ENCODE measurements at places on chromosomes 12 and 14.

DNA sequence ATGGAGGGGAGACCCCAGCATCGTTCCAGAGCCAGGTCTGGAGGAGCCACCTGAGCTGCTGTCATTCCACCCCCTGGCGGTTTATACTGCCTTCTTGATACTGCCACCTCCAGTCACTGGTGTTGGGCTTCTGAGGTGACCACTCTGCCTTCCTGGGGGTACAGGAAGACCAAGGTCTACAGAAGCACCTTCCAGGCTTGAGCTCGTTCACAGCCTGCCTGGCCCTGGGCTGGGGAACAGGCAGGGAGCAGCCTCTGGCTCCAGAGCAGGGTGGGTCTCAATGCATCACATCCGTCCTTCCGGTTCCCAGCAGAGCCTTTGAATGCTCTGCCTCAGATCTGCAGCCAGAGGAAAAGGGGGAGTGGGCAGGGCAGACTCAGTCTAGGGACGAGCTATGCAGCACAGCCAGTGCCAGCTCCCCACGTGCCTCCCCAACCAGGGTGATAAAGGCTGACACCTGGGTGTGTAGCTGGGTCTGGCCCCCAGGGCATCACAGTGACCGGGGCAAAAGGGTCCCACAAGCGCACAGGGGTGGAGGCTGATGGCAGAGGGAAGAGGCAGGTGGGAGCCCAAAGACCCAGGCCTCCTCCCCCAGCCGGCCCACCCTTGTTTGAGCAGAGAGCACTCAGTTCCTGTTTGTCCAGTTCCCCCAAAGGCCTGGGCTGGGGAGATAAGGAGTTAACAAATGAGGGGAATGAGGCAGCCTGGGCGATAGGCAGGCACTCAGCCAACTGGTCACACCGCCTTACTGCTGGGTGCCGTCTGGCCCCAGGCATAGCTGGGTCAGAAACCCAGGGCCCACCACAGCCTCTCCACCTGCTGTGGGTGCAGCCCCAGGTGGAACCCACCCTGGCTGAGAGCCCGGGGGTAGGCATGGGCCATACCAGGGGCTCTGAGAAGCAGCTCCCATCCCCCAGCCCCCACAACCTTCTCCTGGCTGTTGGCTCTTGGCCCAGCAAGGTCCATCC lies 17.1 kb downstream of the DEGS2 start:
- no peak for DNase-seq

GRCh38 chr12:32819424-32819823 lies 63.7 kb upstream of the YARS2 start:
- DNase-seq: no peak

GRCh38 chr12:2294651-2295475 lies 242.1 kb downstream of the CACNA1C start:
- DNase-seq: no peak

- DNase-seq: no peak
Measured at GRCh38 chr12:120841525-120841924, 62.6 kb downstream of the SPPL3 start.

- DNase-seq: no peak
Measured at GRCh38 chr14:101727611-101728366, 33.7 kb upstream of the PPP2R5C start.

GRCh38 chr12:98533723-98534251 lies 18.4 kb downstream of the TMPO start:
- DNase-seq: no peak

DNA sequence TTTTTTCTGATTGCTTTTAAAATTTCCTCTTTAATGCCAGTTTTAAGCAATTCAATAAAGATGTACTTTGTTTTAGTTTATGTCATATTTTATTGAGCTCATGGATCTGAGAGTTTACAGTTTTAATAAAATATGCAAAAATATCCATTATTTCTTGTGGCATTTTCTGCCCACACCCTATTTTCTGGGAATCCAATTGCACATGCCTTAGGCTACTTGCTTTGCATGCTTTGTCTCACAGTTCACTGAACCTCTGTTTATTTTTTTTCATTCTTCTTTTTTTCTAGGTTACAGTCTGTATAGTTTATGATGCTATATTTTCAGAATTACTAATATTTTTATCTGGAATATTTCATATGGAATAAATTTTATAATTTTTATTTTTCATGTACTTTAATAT lies 1258.0 kb downstream of the FSCB start:
- DNase-seq: no peak

DNA sequence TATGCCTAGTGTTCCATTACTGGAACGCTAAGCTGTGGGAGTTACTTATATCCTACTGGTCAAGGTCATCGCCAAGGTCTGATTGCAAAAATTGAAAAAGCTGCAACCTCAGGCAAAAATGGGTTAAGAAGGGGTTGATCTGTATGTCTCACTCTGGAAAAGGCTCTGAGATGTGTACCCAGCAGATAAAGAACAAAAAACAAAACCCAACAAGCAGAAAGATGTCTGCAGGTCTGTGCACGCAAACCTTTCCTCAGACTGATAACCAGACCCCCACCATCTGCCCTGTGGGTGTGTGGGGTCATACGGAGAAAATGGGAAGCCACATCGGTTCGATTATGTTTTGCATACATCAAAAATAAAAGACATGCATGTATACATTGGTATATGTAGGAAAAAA lies 56.4 kb downstream of the TESC start:
- no peak for DNase-seq

DNA sequence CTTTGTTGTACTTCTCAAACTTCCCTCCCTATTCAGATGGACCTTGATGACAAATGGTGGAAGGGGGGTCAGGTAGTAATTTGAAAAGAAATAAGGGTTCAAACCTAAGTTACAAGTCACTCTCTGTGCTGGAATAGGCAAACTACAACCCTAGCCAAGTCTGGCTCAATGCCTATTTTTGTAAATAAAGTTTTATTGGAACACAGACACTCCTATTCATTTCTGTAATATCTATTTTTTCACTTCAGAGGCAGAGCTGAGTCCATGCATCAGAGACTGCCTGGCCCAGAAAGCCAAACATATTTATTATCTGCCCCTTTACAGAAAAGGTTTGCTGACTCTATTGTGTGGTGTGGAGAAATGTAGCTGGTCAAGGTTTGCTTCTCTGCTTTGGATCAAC lies 78.4 kb upstream of the RIN3 start:
- DNase-seq: no peak

GRCh38 chr12:11171969-11172675 lies 1.1 kb downstream of the SMIM10L1 start:
- DNase-seq: no peak

GRCh38 chr14:100225169-100225568 lies 13.8 kb upstream of the YY1 start:
- DNase-seq: no peak

DNA sequence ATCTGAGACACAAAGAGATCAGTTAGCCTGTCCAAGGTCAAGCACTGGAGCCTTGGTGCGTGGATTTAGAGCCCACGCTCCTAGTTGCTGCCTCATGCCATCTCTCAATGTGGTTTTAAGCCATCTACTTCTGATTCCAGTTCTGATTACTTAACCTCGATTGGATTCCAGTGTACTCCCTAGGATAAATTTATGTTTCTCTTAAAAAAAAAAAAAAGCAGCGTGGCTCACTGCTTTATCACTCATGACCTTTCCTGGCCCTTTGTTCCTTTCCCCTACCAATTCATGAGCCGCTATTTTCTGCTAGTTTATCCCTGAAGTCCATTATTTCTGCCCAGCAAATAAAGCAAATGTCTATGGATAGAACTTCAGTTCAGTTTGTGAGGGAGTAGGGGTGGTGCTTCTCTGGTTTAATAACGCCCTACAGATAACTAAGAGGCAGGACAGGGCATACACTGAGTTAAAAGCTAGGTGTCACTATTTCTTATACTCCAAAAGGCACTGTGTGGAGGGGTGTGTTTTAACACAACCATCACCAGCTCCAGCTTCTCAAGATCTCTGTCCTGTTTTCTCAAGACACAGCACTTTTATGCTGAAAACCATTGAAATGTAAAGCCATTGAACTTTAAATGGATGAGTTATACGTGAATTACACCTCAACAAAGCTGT lies 9.8 kb upstream of the PARP11 start:
- no peak for DNase-seq

- DNase-seq: no peak
Measured at GRCh38 chr12:177980-178828, 35.8 kb downstream of the SLC6A12 start.

DNA sequence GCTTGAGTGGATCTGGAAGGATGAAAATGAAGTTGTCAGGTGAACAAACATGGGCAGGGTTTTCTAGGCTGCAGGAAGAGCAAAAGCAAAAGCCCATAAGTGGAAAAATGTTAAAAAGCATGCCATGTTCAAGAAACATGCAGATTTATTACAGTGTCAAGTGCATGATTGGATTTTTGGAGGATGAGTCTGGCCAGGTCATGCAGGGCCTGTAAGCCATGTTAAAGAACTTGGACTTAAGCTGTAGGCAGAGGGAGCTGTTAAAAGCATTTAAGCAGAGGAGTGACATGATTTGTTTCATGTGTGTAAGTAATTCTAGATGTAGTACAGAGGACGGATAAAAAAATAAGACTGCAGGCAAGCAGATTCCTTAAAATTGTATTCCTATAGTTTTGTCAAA lies 16.3 kb upstream of the SINHCAF start:
- no peak for DNase-seq

GRCh38 chr14:92585981-92586937 lies 72.7 kb downstream of the RIN3 start:
- DNase-seq: no peak

GRCh38 chr12:10369557-10370415 lies 20.1 kb downstream of the KLRK1 start:
- DNase-seq: no peak

GRCh38 chr14:51792809-51793208 lies 67.6 kb upstream of the GNG2 start:
- no peak for DNase-seq

GRCh38 chr12:59636945-59637691 lies 41.3 kb downstream of the SLC16A7 start:
- DNase-seq: no peak

GRCh38 chr12:89731089-89731488 lies 22.5 kb upstream of the ATP2B1 start:
- no peak for DNase-seq

GRCh38 chr12:66674495-66675122 lies 4.3 kb downstream of the GRIP1 start:
- no peak for DNase-seq

DNA sequence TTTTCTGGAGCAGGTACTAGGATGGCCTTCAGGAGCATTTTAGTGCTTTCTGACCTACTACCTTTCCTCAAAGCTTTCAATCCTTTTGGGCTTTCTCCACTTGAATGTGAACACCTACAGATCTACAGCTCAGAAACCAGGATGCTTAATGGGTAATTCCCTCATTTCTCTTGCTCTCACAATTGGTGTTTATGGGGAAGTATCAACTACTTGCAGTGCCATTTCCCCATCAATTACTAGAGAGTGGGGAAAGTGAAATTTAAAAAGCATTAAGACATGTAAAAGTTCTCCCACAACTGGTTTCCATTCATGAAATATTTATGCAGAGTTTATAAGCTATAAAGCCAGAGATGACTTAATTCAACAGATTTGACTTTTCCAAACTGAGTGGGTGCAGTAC lies 2.1 kb upstream of the YY1 start:
- DNase-seq: no peak
